Activated naive CD8-positive, alpha-beta T cell treated with anti-CD3 and anti-CD28 coated beads, Interleukin-2, amount 10 ng/mL, durations not matched to agents 7 days and 5 days (primary cell): ENCODE measurements at places on chromosomes 5 and 9. TPM values are rescaled to one million over a fixed set of nuclear protein-coding genes. Genes with fewer than 3 reads are reported as not detected.

The AK8 gene
- total RNA-seq = 0.30 TPM

The KIF20A gene
- total RNA-seq = 51.0 TPM

DNA sequence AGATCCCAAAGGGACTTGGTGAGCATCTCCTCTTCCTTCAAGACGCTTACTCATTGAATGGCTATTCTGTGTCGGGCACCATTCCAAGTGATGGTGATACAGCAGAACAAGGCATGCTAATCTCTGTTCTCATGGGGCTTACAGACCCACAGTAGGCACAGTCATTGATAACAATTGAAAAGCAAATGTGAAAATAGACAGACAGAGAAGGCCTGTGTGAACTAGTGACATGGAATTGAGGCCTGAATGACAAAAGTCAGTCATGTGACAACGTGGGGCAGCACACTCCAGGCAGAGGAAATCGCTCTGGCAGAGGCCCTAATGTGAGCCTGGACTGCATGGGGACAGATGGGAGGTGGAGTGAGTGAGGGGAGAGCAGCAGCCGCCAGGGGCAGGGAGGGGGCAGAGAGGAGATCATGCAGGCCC, 70.7 kb upstream of the CPLX2 start:
- peaks cover 2% of the 10 kb centered on the region for H3K36me3 ChIP-seq
- DNase-seq = no peak
- peaks cover 6% of the 10 kb centered on the region for H3K4me1 ChIP-seq
- no peak overlapping the region for H3K4me3 ChIP-seq
- no peak overlapping the region for H3K27ac ChIP-seq

DNA sequence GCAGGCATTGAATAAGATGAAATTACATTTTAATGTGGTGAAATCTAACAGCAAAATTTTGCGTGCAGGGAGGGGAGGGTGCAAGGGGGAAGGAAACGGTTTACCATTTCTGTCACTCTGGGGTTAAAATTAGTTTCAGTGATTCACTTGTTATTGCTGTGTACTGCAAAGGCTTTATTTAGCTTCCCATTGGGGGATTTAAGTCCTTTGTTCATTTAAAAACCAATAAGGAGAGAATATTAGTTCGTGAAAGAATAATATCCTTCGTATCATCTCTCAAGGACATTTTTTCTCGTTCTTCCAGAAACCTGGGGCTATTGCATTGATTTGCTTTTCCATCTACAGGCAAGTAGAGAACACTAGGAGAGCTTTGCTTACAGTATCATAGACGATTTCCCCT, 667.8 kb upstream of the RGMB start:
- no peak for DNase-seq
- H3K4me1 ChIP-seq = no peaks in the 10 kb centered on the region

DNA sequence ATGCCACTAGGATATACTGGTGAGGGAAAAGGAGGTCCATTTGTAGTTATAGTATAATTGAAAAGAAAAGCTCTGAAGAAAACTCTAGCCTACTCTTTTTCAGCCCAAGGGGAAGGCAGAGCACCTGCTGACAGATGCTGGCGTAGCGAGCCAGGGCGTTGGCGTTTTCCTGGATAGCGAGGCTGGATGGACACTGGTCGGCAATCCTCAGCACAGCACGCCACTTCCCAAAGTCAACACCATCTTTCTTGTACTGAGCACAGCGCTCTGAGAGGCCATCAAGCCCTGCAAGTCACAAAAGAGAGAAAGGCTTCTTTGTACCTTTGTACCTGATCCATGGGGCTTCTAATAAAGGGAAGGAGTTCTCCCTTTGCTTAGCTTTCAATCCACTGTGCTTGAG, 8.2 kb downstream of the ALDOB start:
- H3K36me3 ChIP-seq = no peaks in the 10 kb centered on the region
- no peaks in the 10 kb centered on the region for H3K4me1 ChIP-seq
- H3K27ac ChIP-seq = no peak overlapping the region
- no peak for DNase-seq

DNA sequence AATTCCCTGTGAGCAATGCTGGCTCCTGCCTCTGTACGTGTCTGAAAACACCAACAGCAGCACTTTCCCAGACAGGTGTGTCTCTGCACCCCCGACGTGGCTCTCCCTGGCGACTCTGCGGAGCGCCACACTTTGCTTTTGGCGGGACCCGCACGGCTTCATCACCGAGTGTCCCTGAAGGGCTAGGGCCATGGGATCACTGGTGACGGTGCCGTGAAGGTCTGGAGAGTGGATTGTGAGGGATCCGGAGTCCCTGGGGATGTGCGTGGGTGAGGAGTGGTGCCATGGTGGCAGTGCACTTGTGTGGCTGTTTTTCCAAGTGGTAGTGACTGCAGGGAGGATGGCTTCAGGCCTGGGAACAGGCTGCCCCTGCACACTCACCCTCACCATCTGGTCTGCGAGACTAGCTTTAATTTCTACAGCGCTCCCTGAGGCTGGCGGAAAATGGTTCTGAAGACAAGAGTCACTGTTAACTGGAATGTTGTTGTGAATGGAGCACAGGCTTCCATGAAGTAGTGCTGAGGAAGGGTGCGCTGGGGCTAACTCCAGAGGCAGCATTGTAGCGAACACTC, 3.2 kb downstream of the NKD2 start:
- peaks cover 24% of the 10 kb centered on the region for H3K27me3 ChIP-seq
- H3K4me3 ChIP-seq = no peak overlapping the region
- peak; percentile 30 for DNase-seq
- H3K36me3 ChIP-seq = peaks cover 1% of the 10 kb centered on the region
- H3K27ac ChIP-seq = no peak overlapping the region

DNA sequence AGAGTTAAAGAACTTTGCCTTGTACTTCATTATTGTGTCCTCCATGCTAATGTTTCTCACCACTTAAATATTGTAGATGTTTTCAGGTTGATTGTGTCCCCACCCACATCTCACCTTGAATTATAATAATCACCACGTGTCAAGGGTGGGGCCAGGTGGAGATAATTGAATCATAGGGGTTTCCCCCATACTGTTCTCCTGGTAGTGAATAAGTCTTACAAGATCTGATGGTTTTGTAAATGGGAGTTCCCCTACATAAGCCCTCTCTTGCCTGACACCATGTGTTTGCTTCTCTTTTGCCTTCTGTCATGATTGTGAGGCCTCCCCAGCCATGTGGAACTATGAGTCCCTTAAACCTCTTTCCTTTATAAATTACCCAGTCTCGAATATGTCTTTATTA, 248.3 kb downstream of the FBXL7 start:
- no peaks in the 10 kb centered on the region for H3K4me1 ChIP-seq
- DNase-seq = no peak
- H3K27ac ChIP-seq = no peak overlapping the region
- H3K36me3 ChIP-seq = no peaks in the 10 kb centered on the region
- no peaks in the 10 kb centered on the region for H3K27me3 ChIP-seq

GRCh38 chr5:157265714-157266285, at the start of gene CYFIP2:
Gene CYFIP2 (plus strand): TSS chr5:157266123. CDS start chr5:157285362, 19,239 bp downstream.
- no peaks in the 10 kb centered on the region for H3K27me3 ChIP-seq
- DNase-seq = peak; percentile 91
- H3K4me3 ChIP-seq = peak within 1 kb of the TSS; percentile 93
- peak within 1 kb of the TSS; percentile 95 for H3K27ac ChIP-seq
- peaks cover 66% of the 10 kb centered on the region for H3K4me1 ChIP-seq
- peaks cover 31% of the 10 kb centered on the region for H3K36me3 ChIP-seq

DNA sequence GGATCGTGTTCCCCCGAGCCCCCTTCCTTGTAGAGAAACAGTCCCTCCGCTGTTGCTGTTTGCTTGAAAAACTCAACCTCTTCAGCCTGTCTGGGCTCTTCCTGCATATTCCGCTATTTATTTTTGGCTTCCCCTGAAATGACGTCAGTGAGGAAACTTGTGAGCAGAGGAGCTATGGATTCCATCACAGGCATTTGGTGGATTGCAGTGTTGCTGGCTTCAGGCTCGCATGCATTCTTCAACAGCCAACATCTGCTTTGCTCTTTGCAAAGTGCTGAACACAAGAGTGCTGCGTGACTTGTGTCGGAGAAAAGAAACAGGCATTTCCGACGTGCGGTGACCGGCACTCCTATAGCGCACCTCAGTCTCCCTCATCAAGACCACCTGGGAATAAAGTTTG, 232.7 kb downstream of the RFK start:
- H3K4me1 ChIP-seq = peaks cover 4% of the 10 kb centered on the region
- H3K4me3 ChIP-seq = no peak overlapping the region
- H3K36me3 ChIP-seq = peaks cover 15% of the 10 kb centered on the region
- no peak for DNase-seq
- H3K27me3 ChIP-seq = no peaks in the 10 kb centered on the region
- H3K27ac ChIP-seq = no peak overlapping the region

GRCh38 chr9:2816476-2817141, 27.3 kb downstream of the PUM3 start:
- H3K27ac ChIP-seq = peak overlapping the region; percentile 32
- peaks cover 4% of the 10 kb centered on the region for H3K4me1 ChIP-seq
- H3K4me3 ChIP-seq = no peak overlapping the region
- DNase-seq = no peak

GRCh38 chr5:78899922-78900362, 85.2 kb downstream of the ARSB start:
- peaks cover 8% of the 10 kb centered on the region for H3K36me3 ChIP-seq
- H3K4me3 ChIP-seq = no peak overlapping the region
- no peak overlapping the region for H3K27ac ChIP-seq
- H3K4me1 ChIP-seq = no peaks in the 10 kb centered on the region

DNA sequence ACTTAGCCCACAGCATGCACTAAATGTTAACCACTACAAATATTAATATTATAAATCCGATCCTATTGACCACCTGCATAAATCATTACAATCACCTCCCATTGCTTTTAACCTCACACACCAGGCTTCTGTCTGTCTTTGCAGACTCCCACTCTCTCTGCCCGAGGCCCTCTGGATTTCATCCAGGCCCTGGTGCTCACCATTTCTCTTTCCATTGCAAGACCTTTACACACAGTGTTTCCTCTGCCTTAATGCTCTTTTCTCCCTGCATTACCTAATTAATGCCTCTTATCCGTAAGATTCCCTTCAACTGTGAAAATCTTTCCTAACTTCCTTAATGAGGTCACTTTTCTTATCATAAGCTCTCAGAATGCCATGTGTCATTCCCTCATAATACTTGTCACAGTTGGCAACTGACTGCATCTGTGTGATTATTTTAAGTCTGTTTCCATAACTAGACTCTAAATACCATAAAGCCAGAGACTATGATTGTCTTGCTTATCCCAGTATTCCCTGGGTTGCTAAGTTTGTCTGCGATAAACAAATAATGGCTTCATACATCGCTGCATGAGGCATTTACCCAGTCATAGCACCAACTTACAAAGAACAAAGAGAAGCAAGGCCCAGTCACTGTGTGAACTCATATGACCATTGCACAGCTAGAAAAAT, 155.1 kb downstream of the CCDC192 start:
- peaks cover 6% of the 10 kb centered on the region for H3K4me1 ChIP-seq
- peaks cover 5% of the 10 kb centered on the region for H3K27me3 ChIP-seq
- peaks cover 2% of the 10 kb centered on the region for H3K36me3 ChIP-seq
- no peak overlapping the region for H3K4me3 ChIP-seq
- no peak overlapping the region for H3K27ac ChIP-seq
- no peak for DNase-seq

DNA sequence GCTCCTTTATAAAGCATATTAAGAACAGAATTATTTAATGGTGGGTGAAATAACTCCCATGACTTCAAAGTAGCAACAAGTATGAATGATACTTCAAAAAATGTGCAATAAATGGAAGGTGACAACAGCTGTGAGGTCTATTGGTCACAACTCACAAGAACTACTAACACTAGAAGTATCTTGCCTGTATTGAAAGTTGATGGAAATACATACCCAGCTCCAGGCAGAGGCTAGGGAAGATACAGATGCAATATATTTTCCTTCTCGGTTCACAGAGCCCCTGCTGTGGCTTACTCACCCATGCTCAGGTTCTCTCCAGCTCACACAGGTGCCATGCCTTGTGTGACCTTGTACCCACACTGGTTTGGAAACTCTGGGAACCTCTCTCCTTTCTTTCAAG, 133.8 kb downstream of the LIFR start:
- peaks cover 11% of the 10 kb centered on the region for H3K4me1 ChIP-seq
- H3K27ac ChIP-seq = no peak overlapping the region
- no peak for DNase-seq
- H3K4me3 ChIP-seq = no peak overlapping the region

DNA sequence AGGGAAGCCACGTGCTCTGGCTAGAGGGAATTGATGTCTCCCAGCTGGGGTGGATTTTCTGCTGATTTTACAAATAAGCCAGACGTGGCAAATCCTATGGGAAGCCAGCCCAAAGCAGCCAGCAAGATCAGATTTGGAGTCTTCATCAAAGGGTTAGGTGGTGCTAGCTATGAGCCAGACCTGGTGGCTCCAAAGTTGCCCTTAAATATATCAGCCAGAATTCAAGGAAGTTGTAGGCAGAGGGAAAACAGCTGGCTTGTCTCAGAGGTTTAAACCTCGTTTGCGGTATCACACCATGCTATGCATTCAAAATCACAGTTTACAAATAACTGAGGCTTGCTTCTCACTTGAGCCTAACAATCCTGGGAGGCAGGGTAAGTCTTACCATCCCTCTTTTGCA, 313.2 kb downstream of the MLLT3 start:
- no peak overlapping the region for H3K27ac ChIP-seq
- peaks cover 21% of the 10 kb centered on the region for H3K4me1 ChIP-seq
- no peaks in the 10 kb centered on the region for H3K27me3 ChIP-seq

DNA sequence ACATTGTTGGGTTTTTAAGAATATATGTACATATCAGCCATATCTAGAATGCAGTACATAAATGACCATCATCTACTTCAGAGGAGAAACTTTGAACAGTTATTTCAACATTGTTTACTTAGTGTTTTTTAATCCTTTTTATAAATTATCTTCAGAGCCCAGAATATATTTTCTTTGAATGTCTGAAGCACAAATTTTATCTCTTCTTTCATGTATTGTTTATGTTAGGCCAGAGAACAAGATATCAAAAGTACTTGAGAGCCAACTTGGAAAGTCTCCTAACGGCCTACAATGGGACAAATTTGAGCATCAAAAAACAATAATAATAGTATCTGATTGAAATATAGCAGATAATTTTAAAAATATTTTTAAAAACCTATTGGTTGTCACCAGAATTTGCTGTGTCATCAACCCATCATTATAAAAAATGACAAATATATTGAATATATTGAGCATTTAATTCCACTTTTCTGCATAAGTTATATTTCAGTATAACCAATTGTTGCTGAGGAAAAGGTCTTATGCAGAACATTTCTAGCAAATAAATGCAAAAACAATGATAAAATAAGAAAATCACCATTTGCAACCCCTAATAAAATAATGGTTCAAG, 67.5 kb upstream of the CCNG1 start:
- H3K4me1 ChIP-seq = no peaks in the 10 kb centered on the region
- no peak for DNase-seq
- H3K27ac ChIP-seq = no peak overlapping the region
- H3K36me3 ChIP-seq = no peaks in the 10 kb centered on the region
